ENCODE measurements at places on chromosomes 3 and 15. TPM values are rescaled to one million over a fixed set of nuclear protein-coding genes. Genes with fewer than 3 reads are reported as not detected.

DNA sequence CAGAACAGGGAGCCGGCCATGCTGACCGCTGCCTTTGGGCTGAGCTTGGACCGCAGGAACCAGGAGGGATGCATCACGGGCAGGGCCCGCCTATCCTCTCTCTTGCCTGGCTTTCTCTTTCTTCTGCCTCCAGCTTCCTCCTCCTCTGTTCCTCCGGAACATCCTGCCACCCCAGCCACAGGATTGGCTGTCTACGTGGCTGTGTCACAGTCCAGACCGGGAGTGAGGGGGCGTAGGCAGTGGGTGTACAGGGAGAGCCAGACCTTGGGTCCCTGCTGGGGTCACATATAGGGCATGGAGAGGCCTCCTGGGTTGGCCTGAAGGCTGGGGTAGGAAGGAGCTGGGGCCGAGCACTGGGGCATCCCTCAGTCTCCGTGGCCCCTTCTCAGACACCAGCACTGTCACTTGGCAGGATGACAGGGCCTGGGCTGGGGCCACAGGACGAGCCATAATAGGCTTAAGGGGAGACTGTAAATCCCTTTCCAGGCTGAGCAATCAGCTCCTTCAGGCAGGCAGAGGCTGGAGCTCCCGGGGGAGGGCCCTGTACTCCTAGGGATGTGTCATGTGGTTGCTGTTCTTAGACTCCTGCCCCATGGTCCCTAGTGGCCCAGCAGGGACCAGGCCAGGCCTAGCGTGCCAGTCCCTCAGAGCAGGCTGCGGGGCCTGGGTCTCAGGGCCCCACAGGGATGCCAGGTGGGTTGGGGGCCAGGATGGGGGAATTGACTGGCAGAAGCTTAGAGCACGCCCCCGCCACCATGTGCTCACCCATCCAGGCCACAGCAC lies 25.4 kb downstream of the LINGO1 start:
- DNase-seq, result peak; percentile 50

DNA sequence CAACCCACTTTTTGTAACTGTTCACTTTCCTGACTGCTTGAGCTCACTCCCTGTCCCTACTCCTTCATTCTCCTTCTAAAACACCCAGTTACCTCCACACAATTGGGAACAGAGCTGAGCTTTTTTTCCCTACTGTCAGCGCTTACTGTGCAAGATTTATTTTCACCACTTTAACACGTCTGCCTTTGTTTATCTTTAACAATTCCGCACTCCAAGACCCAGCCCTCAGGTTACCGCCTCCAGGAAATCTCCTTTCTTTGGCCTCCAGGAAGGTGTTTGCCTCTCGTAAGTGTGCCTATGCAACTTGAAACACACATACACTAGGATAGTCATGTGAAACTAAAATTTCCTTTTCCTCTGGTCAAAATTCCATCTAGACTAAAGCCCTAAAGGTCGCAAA lies 271.9 kb upstream of the TPRG1 start:
- no peak for DNase-seq

DNA sequence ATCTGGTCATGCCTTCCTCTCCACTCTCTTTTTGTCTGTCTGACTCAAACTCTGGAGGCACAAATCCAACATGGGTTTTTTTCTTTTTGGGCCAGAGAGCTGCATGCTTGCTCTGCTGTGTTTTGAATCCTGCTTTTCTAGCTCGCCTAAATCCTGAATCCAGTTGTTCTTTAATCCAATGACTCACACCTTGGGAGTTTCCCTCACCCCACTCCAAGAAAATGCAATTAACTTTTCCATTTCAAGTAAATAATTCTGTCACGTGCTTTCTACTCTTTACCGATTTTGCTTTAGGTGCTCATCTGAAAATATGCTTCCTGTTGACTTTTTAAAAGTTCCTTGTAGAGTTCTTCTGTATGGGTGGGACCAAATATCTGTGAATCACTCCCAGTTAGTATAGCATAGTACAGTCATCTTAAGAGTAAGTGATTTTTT lies 47.6 kb downstream of the SLMAP start:
- peak; percentile 85 for DNase-seq

DNA sequence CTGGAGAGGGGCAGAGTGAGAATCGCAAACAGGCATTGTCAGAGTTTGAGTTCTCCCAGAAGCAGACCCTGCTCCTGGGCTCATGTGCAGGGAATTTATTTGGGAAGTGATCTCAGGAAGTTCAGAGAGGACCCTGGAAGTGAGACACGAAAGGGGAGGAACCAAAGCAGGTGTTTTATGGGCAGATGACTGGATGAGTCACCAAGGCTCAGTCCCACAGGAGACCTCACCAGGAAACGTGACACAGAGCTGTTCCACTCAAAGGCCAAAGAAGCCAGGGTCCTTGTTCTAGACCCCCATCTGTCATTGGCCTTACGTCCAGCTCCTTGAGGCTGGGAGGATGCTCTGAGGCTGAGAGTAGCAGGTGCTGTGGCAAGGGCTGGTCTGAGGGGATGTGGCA lies 43.4 kb upstream of the SEC22A start:
- DNase-seq, result peak; percentile 5

GRCh38 chr3:71763426-71763825 lies 9.8 kb downstream of the GPR27 start:
- DNase-seq, result no peak

- DNase-seq, result no peak
These were observed 72.3 kb downstream of the ZNF609 start for GRCh38 chr15:64532521-64533315.

- DNase-seq, result no peak
These were observed 18.1 kb upstream of the SLC27A2 start for GRCh38 chr15:50163719-50164410.

The WDR72 gene
- total RNA-seq, result 11.5 TPM

The SLC28A2 gene
- not detected for total RNA-seq

The CCDC13 gene
- not detected for total RNA-seq
